Tongue (tissue), 3 donors: ENCODE measurements at places on chromosomes 2 and 18. TPM values are rescaled to one million over a fixed set of nuclear protein-coding genes. Genes with fewer than 3 reads are reported as not detected.

GRCh38 chr2:42063431-42064171, 15.8 kb downstream of the PKDCC start:
- peak; percentile 56 for DNase-seq

GRCh38 chr2:232488097-232488711, 570 bp upstream of the ECEL1 start:
- DNase-seq, result no peak

GRCh38 chr18:26376105-26376504, 149.9 kb downstream of the TAF4B start:
- DNase-seq, result no peak

- no peak for DNase-seq
Measured at GRCh38 chr2:28325567-28326468, 66.8 kb upstream of the FOSL2 start.

DNA sequence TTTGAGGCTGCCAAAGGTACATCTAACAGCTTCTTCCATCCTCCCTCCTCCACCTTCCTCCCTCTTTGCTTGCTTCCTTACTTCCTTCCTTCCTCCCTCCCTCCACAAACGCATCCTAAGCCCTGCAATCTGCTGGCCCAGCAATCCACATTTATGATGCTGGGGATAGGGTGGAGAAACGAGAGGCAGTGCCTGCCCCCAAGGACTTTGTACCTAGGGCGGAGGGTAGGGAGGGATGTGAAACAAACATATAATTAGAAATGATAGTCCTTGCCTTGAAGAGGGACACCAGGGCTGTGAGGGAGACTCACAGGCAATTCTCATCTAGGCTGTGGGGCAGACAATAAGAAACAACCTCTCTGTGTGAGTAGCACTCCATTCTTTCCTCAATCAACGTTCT, 188.3 kb downstream of the ANKRD30B start:
- no peak for DNase-seq

GRCh38 chr2:97845133-97845532, 131.8 kb downstream of the ZAP70 start:
- DNase-seq, result no peak

DNA sequence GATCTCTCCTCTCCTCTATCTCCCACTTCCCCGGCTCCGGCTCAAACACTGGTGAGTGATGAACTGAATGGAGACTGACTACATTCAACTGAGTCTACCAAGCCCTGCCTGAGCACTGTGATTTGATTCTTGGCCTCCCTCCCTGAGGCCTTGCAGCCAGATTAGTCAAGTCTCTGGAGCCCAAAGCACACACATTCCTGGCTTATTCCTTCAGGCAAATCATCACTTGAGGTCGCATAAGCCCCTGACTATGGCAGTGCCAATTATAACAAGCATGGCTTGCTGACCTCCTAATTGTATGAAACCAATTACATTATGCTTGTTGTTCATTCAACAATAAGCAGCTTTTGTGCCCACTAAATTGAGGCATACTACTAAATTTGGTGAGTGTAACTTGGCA, 34.6 kb downstream of the EFEMP1 start:
- no peak for DNase-seq

GRCh38 chr2:189236066-189236465, 56.5 kb upstream of the COL5A2 start:
- no peak for DNase-seq

DNA sequence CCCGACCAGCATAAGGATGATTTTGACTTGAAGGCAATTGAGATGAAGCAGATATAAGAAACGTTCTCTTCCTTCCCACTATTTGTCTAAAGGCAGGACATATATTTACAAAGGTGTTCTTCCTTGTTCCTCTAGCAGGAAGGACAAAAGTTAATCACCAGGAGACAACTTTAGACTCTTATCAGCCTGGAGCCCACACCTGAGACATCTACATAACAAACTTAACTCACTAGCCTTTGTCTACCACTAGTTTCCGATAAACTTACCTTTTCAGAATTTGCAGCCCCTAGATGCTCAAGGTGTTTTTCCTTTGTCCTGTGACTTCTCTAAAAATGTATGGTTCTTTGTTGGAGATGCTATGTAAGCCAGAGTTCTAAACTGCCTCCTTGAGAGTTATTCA, 1047.8 kb upstream of the NXPH2 start:
- DNase-seq, result no peak

DNA sequence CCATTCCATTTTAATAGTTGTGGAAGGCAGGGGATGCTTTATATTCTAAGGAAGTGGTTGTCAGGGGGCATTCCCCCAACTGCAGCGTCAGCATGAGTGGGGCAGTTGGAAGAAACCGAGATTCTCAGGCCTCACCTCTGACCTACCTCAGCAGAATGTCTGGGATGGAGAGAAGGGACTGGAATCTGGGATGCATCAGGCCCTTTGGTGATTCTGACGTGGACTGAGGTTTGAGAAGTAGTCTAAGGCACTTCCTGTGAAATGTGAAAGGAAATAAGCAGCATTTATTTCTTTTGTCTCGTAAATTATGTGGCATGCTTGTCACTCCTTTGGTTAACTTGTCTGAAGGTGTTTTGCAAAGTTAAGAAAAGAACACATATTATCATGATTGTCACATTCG, 540.7 kb upstream of the NETO1 start:
- DNase-seq, result no peak

DNA sequence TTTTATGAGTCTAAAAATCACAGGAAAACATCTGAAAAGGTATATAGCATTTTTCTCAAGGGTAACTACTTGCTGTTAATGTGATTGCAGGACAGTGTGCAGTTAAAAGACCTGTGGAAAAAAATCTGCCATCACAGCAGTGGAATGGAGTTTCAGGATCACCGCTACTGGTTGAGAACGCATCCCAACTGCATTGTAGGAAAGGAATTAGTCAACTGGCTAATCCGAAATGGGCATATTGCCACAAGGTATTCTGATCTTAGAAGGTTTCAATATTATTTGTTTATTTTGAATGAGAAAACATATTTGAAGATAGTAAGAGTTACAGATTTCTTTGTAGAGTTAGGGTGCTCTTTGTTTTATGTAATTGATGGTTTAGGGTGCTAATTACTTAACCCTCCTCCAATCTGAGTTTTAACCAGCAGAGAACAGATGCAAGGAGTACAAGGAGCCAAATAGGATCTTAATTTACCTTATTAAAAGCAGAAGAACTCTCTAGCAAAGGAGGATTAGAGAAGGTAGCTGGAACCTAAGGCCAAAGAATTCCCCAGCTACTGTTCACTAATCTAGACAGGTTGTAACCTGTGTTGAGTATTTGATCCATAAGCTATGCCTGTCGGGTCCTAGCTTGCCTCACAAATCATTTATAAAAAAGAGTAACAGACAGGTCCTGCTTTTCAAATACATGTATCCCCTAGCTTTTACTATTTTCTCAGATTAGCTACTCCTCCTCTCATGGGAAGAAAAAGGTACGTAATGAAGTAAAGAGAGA, 35.0 kb downstream of the PIKFYVE start:
- DNase-seq, result peak; percentile 49

DNA sequence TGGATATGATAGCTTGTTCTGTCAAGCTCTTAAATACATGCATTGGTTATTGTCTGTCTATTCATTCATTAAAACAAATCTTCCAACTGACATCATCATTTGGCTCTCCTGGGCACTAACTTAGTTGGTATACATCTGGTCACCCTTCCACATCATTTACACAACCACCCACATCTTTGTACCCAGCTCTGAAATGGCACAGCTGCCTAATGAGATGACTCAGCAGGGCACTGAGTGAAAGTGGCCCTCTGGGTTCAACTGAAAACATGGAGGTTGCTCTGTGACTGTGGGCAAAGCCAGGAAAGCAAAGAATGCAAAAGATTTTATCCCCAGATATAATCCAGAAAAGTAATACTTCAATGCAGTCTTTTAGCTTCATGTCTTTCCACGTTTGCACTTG, 234.0 kb upstream of the MAP2 start:
- DNase-seq, result no peak

GRCh38 chr2:21175895-21176646, 52.3 kb downstream of the TDRD15 start:
- peak; percentile 60 for DNase-seq

The MAP3K19 gene
- 0.21 TPM for total RNA-seq

The RAB17 gene
- total RNA-seq, result 1.0 TPM

The POTEI gene
- 0.21 TPM for total RNA-seq

The CREG2 gene
- 0.92 TPM for total RNA-seq

The SLC9A4 gene
- 0.10 TPM for total RNA-seq
